ENCODE measurements at places on chromosomes 7 and 10.

DNA sequence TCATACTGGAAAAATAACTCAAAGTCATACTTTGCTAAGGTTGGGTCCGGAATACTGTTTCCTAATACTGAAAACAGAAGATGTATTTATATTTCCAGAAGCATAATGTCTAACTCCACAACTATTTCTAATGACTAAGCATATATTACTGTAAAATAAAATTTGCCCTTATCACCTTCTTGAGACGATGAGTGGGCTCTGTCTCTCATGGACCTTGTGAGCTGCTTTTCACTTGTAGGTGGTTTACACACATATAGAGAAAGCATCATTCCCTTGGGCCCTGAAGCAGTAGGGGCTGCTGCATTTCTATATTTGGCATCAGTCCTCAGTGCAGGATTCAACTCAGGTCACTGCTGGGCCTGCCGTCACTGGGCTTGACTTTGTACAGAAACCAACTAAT lies 10.7 kb upstream of the FAM13C start:
- no peak for DNase-seq

GRCh38 chr10:91061608-91062007 lies 140.7 kb upstream of the ANKRD1 start:
- DNase-seq = no peak

DNA sequence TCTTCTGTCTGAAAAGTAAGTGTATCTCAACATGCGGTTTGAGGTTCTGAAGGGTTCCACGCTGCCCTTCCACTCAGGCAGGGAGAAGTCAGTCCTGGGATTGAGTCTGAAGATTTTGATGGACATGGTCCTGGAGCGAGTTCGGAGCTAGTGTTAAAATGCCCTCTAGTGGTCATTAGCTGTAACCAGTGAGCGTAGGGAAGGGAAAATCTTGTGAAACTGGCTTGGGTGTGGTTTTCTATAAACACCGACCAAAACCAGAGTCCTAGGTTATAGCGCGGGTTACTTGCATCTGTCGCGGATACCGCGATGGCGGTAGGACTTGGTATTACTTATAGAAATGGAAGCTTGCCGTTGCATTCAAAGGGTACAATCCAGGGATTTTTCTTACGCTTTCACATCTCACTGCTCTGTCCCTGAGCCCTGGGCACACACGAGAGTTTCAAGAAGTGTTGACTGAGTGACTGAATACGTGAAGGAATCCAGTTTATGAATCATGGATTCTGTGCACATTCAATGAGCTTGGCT lies 348.2 kb upstream of the C7orf33 start:
- DNase-seq = no peak

DNA sequence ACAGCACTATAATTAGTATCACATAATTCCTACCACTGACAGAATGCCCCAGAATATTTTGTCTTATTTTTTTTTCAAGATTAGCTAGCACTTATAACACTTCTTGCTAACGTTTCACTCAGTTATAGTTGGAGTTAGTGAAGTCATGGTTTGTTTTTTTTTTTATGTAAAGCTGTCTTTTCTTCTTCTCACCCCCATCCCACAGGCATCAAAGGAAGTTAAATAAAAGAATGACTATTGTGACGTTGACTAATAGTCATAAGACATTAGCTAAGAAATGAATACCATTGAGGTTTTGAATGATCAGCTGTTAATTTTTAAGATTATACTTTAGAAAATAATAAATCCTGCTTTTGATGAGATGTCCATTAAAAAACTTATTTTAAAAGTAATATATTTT lies 498.3 kb downstream of the GFRA1 start:
- no peak for DNase-seq

GRCh38 chr7:138025215-138026186 lies 23.6 kb upstream of the CREB3L2 start:
- no peak for DNase-seq

DNA sequence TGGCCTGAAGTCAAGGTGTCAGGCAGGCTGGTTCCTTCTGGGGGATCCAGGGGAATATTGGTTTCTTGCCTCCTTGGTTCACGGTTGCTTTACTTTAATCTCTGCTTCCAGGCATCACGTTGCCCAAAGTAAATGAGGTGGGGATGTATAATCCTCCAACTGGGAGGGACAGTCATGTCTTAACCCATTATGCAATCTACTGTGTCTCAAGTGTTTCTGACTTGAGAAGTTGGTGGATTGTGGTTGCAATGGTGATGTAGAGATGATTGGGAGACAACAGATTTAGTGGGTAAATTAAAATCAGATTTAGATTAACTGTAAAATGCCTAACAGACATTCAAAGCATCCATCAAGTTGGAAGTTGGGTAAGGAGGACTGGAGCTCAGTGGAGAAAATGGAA lies 32.7 kb downstream of the TBXAS1 start:
- DNase-seq = no peak

- no peak for DNase-seq
These were observed 598.6 kb upstream of the MGMT start for GRCh38 chr10:128868481-128868880.

GRCh38 chr7:88091988-88092675 lies 127.7 kb downstream of the SRI start:
- DNase-seq = no peak

GRCh38 chr10:86512137-86512536 lies 9.5 kb downstream of the WAPL start:
- DNase-seq = no peak

DNA sequence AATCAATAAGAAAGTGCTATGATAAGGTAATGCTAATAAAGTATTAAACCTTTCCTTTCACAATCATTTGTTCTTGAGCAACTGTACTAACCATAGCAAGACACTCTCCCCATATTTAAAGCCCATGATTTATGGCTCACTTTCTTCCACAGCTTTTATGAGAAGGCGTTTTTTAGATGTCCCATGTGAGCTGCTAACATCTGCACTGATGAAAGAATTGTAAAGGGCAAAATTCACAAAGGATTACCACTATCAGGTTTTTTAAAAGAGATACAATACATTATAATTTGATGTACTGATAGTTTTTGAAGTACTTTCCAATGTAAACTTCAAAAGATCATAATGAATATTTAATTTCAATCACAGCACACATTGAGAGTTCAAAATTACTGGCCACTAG lies 75.7 kb downstream of the RNLS start:
- no peak for DNase-seq

DNA sequence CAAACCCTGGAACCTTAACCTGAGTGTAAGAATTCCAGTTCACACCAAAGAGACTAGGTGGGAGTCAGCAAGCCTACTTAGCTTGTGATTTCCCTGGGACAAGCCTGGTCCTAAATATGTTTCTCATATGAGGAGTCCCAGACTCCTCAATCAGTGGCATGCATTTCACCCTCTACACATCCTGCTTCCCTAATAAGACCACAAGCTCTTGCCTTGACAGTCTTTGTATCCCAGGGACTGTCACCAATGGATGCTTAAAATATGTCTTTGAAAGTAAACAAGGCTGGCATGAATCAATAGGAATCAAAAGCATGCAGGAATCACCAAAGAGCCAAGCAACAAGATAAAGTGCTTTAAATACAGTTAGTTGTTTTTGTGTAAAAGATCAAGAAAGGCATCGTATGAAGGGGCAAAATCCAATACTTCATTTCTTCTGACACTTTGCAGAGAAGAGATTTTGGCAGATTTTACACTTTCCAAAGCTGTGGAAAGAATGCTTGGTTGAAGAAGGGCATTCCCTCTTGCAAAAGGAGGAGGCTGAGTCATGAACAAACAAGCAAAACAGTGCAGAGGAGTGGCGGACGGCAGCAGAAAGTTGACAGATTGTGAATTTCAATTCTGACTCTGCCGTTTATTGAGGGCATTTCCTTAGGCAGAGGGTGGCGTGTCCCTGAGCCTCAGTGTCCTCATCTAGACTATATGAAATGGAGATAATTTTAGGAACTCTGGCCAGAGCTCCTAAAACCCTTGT lies 8.5 kb upstream of the NFE2L3 start:
- no peak for DNase-seq

GRCh38 chr7:128104108-128104742 lies 73.0 kb upstream of the LRRC4 start:
- no peak for DNase-seq

- DNase-seq = no peak
These were observed 989.4 kb downstream of the CCSER2 start for GRCh38 chr10:85317827-85318226.

GRCh38 chr7:15556339-15557105 lies 5.3 kb downstream of the AGMO start:
- DNase-seq = no peak
